HFFc6 (cell line): ENCODE measurements at places on chromosomes 5 and 9. TPM values are rescaled to one million over a fixed set of nuclear protein-coding genes. Genes with fewer than 3 reads are reported as not detected.

DNA sequence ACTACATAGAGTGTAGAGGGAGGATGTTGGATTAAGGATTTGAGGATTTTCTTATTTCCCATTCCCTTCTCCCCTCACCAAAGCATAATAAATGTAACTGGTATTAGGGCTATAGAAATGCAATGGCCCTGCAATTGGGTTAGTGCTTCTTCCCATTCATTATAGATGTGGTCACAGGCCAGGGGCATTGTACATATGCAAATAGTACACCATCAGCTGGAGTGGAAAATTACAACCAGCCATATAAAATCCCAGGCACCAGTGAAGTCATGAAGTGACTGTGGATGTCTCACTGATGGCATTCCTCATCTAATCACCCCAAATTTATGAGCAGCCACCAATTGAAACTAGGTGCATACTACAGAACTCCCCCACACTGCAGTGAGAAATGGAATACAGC, 105.9 kb downstream of the PLK2 start:
- DNase-seq = no peak

DNA sequence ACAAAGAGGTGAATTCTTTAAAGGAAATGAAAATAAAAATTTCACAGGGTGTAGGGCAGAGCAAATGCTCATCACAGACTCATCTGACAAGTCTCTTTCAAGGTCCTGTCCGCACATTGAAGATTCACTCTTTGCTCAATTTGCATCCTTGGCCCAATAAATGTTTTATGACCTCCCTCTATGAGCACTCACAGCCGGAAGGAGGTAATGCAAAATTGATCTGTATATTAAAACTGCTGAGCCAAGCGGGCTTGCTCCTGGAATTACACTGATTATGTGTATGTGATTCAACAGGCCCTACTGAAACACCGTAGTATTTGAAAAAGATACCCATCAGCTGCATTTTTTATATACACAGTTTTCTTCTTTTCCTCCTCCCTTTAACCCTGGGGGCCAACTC, 246.8 kb downstream of the IZUMO3 start:
- DNase-seq = no peak

SVEP1 gene
- total RNA-seq = 3.7 to 5.7 TPM (median 5.5 TPM) in 3 replicates

DNA sequence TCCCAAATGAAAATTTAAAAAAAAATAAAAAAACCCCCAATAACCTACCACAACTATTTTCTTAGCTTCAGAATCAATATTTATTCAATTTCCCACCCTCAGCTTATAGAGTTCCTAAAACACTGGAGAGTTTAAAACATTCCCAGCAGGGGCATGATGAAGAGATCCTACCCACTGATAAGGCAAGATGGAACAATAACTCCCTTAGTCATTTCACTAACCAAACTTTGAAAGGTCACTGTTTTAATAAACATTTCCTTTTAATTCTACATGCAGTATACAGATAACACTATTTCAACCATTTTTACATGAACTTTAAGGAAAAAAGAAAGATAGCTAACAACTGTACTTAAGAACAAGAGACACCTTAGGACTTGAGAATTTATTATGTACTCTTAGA, 34.9 kb upstream of the ACOT12 start:
- DNase-seq = no peak

GRCh38 chr5:51488803-51489642, 105.8 kb downstream of the ISL1 start:
- DNase-seq = peak; percentile 4
